Activated CD4-positive, alpha-beta T cell treated with anti-CD3 and anti-CD28 coated beads for 36 hours (primary cell): ENCODE measurements at places on chromosomes 2 and 18.
A peak's percentile ranks its signal among the peaks of the same experiment; 100 is the strongest.

GRCh38 chr18:8681196-8681595, 24.2 kb upstream of the MTCL1 start:
- H3K4me1 ChIP-seq = no peaks in the 10 kb centered on the region
- no peaks in the 10 kb centered on the region for H3K27me3 ChIP-seq
- no peaks in the 10 kb centered on the region for H3K36me3 ChIP-seq
- DNase-seq = no peak

DNA sequence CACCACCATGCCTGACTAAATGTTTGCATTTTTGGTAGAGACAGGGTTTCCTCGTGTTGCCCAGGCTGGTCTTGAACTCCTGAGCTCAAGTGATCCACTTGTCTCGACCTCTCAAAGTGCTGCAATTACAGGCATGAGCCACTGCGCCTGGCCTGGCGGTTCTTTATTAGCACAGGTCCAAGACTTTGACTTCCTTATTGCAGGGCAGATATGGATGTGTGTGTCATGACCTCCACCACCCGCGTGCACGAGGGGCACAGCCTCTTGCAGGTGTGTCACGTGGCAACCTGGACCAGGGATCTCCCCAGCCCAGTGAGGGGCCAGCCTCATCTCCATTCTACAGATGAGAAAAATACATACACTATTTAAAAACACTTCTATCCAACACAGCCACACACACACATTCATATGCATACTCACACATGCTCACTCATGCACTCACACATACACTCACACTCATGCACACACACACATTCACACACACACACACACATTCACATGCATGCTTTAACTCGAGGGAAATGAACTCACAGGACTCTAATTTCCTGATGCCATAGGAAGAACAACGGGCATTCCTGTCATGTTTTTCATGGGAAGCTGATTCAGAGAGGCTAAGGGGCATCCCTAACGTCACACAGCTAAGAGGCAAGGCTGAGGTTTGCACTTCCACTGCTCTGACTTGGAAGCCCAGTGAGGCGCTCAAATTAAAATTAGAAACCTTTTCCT, 38.8 kb downstream of the RRM2 start:
- no peaks in the 10 kb centered on the region for H3K27me3 ChIP-seq
- H3K36me3 ChIP-seq = peaks cover 9% of the 10 kb centered on the region
- H3K27ac ChIP-seq = no peak overlapping the region
- H3K4me1 ChIP-seq = no peaks in the 10 kb centered on the region
- no peak for DNase-seq

GRCh38 chr2:101362316-101362715, 25.0 kb downstream of the CREG2 start:
- no peaks in the 10 kb centered on the region for H3K27me3 ChIP-seq
- H3K36me3 ChIP-seq = no peaks in the 10 kb centered on the region
- no peak overlapping the region for H3K4me3 ChIP-seq
- peaks cover 25% of the 10 kb centered on the region for H3K4me1 ChIP-seq
- no peak for DNase-seq

- H3K4me1 ChIP-seq = peaks cover 30% of the 10 kb centered on the region
- peaks cover 83% of the 10 kb centered on the region for H3K27me3 ChIP-seq
- H3K36me3 ChIP-seq = no peaks in the 10 kb centered on the region
- H3K27ac ChIP-seq = no peak overlapping the region
- peak; percentile 88 for DNase-seq
These were observed 4.2 kb upstream of the POU3F3 start for GRCh38 chr2:104849618-104850141.

- H3K36me3 ChIP-seq = no peaks in the 10 kb centered on the region
- no peak overlapping the region for H3K4me3 ChIP-seq
- DNase-seq = no peak
- peaks cover 28% of the 10 kb centered on the region for H3K27me3 ChIP-seq
- H3K27ac ChIP-seq = no peak overlapping the region
These were observed 81.6 kb downstream of the CDK15 start for GRCh38 chr2:201887773-201888425.

DNA sequence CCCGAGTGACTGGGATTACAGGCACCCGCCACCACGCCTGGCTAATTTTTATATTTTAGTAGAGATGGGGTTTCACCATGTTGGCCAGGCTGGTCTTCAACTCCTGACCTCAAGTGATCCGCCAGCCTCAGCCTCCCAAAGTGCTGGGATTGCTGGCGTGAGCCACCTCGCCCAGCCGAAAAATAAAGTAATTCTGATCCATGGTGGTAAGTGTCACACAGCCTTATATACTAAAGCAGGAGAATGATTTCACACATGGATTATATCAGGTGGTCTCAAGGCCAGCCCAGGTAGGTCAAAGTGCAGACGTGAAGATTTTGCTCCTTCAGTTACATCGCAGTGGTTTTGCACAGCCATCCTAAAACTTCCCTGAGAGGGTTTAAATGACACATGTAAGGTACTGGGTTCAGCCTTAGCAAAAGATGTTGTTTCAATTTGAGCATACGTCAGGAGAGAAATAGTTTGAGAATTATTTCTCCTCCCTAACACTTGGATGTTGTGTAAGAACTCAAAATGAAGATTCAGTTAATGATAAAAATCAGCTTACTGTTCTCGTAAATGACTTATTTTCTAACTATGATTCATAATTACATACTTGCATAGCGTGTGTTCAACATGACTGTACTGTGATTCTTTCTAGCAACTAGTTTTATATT, 93.0 kb upstream of the SLC39A10 start:
- no peaks in the 10 kb centered on the region for H3K27me3 ChIP-seq
- peaks cover 59% of the 10 kb centered on the region for H3K4me1 ChIP-seq
- DNase-seq = peak; percentile 69
- peaks cover 13% of the 10 kb centered on the region for H3K36me3 ChIP-seq

DNA sequence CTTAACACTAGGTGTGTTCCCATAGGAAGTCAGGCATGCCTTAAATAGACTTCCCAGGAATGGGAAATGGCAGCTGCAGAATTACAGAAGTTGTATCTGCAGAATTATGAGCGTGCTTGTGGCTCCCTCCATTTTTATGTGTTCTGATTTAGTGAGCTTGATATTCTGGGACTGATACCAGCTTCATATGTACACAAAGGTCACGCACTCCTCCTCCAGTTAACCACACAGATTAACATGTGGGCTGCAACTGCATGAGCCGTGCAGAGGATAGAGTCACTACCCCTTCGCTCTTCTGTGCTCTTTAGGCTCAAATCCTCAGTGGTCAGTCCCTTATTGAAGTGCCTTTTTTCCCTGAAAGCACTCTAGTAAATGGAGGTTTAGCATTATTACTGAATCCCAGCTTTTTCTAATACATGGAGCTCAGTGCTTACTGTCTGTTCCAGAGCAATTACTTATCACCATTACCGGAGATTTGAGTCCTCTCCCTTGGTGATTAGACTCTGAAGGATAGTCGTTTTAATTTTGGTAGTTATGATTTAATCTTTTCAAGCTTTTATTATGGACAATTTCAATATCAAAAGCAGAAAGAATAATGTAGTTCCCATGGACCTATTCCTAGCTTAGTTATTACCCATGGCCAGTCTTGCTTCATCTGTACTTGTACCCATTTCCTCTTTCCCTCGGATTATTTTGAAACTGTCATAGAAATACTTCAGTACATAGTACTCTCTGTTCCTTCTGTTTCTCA, 238.3 kb downstream of the PRKCE start:
- H3K27me3 ChIP-seq = no peaks in the 10 kb centered on the region
- H3K27ac ChIP-seq = no peak overlapping the region
- no peak for DNase-seq
- peaks cover 40% of the 10 kb centered on the region for H3K4me1 ChIP-seq

- no peak for DNase-seq
- H3K4me3 ChIP-seq = no peak overlapping the region
- no peaks in the 10 kb centered on the region for H3K27me3 ChIP-seq
- H3K36me3 ChIP-seq = no peaks in the 10 kb centered on the region
These were observed 558.3 kb upstream of the KLHL29 start for GRCh38 chr2:22826703-22827102.

- H3K27me3 ChIP-seq = no peaks in the 10 kb centered on the region
- no peak overlapping the region for H3K27ac ChIP-seq
- no peak overlapping the region for H3K4me3 ChIP-seq
- H3K4me1 ChIP-seq = peaks cover 14% of the 10 kb centered on the region
- H3K36me3 ChIP-seq = no peaks in the 10 kb centered on the region
These were observed 34.4 kb downstream of the MTA3 start for GRCh38 chr2:42602876-42603219.

DNA sequence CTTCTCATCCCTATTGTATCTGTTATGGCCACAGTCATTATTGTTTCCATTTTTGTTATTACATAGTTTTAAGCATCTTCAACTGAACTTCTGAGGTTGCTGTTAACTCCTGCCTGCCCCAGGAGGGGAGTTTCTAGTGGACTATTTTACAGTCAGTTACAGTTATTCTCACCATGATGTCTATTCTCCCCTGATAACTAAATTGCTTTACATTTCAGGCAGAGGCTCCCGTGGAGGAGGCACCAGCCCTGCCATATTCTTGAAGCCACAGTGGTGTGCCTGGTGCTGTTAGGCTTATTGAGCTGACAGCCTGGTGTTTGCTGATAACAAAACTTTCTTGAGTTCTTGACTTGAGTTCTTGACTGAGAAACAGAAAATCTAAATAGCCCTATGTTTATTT, 256.4 kb downstream of the TFCP2L1 start:
- no peak overlapping the region for H3K4me3 ChIP-seq
- DNase-seq = no peak
- H3K4me1 ChIP-seq = no peaks in the 10 kb centered on the region
- peaks cover 4% of the 10 kb centered on the region for H3K27me3 ChIP-seq

DNA sequence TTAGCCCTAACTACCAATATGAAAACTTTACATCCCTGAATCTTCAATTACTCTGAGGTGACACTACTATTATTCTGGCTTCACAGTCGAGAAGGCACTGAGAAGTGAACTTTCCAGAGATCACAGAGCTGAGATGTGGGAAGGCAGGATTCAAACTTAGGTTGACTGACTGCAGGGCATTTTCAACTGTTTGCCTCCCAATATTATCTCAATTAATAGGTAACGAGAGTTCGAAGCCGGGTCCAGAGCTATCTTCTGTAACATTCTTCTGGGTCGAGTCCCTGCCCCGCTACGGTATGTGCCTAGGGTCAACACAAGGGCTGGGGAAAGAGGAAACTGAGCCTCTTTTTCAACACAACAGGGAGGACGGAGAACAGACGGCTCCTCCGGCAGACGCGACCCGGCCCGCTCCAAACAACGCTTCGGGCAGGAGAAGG, 740 bp downstream of the CHMP3 start:
- no peaks in the 10 kb centered on the region for H3K27me3 ChIP-seq
- DNase-seq = no peak
- peaks cover 26% of the 10 kb centered on the region for H3K36me3 ChIP-seq
- H3K4me3 ChIP-seq = peak overlapping the region; percentile 95
- H3K27ac ChIP-seq = peak overlapping the region; percentile 99
- H3K4me1 ChIP-seq = peaks cover 30% of the 10 kb centered on the region
